Activated CD4-positive, alpha-beta T cell treated with anti-CD3 and anti-CD28 coated beads, Interleukin-2, amount 10 ng/mL, durations not matched to agents 24 days and 14 days (primary cell): ENCODE measurements at places on chromosomes 5 and 9. TPM values are rescaled to one million over a fixed set of nuclear protein-coding genes. Genes with fewer than 3 reads are reported as not detected.

GRCh38 chr9:74496406-74496805 is 729 bp upstream of the RORB start:
- DNase-seq: no peak

- no peak for DNase-seq
Measured at GRCh38 chr9:72334658-72335337, 30.2 kb downstream of the ZFAND5 start.

- DNase-seq: peak; percentile 61
Measured at GRCh38 chr5:9545992-9546851, at the start of gene SEMA5A. TSS of gene SEMA5A (minus strand) at chr5:9546075. CDS start at chr5:9379946, 166,129 bp downstream.

- no peak for DNase-seq
Measured at GRCh38 chr5:67493676-67494075, 297.1 kb upstream of the CD180 start.

DNA sequence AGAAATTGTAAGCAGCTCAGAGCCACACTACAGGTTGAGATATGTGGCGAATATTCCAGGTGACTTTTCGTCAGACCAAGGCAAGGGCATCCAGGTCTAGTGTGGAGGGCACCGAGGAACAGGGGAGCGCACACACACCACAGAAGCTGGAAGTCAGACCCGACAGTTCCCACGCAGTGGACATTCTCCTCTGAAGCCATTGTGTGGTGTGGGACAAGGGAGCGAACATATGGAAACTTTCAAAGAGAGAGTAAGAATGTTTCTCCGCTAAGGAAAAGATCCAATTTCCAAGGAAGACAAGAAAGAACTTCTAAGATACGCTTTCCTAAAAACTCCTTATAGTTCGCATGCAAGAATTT is 141.4 kb upstream of the OTULINL start:
- no peak for DNase-seq

DNA sequence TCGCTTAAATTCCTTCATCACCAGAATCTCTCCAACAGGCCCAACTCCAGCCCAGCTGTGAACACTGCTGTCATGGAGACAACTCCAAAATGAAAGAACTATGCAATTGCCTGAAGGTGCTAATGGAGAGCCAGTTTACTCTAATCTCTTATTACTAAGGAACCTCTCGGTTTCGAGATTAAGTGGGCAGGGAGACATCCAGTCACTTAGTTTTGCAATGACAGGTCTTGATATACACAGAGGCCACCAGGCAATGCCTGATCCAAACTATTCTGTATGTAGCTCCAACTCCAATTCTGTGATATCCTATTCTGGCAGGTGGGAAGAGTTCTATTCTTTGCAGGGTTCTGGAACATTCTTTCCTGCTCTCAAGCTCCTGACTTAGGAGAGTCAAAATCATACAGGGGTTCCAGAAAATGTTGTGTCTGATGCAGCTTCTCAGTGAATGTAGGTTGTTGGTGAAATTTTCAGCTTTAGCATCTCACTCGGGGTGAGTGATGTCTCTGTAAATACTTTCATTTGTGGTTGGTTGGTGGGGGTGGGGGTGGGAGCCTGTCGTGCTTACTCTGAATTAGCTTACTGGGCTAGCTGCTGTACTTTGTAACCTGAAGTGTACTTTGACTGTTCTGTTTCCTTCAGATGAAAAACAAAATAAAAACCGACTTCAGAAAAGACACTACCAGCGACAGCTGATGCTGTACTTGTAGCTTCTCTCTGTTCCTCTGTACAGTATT is 170.9 kb downstream of the PALM2AKAP2 start:
- DNase-seq: peak; percentile 72

GRCh38 chr9:89177012-89177943 is 1.3 kb downstream of the SHC3 start:
- peak; percentile 54 for DNase-seq

DNA sequence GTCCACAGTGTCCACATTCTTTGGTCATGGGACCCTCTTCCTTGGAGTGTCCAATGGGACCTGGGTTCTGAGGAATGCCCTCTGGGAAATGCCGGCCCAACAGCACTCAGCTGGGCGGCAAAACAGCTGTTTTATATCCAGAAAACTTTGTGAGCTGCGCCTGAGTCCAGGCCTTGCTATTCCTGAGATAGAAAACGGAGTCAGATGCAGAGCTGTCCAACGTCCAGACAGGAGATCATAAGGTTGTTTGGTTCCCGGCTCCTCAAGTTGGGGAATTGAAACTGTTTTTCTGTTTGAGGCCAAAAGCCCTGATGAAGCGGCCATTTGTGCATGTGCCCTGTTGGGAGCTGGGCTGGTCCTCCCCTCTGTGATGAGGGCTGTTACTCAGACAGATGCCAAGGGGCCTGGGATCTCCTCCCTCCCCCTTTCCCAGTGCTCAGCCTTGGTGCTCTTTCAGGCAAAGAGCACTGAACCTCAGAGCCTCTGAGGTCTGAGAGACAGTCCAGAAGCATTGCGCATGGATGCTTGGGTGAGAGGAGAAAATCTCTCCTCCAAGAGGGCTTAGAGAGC is 66.6 kb upstream of the GARNL3 start:
- no peak for DNase-seq

- DNase-seq: no peak
Measured at GRCh38 chr5:173880306-173880985, 7.7 kb upstream of the CPEB4 start.

GRCh38 chr5:54514841-54515432 is 2.6 kb upstream of the SNX18 start:
- no peak for DNase-seq

GRCh38 chr9:86098824-86099700 is at the start of gene GOLM1:
TSS of gene GOLM1 (minus strand) at chr9:86099558. CDS start at chr9:86079320, 20,238 bp downstream.
- DNase-seq: peak; percentile 84

DNA sequence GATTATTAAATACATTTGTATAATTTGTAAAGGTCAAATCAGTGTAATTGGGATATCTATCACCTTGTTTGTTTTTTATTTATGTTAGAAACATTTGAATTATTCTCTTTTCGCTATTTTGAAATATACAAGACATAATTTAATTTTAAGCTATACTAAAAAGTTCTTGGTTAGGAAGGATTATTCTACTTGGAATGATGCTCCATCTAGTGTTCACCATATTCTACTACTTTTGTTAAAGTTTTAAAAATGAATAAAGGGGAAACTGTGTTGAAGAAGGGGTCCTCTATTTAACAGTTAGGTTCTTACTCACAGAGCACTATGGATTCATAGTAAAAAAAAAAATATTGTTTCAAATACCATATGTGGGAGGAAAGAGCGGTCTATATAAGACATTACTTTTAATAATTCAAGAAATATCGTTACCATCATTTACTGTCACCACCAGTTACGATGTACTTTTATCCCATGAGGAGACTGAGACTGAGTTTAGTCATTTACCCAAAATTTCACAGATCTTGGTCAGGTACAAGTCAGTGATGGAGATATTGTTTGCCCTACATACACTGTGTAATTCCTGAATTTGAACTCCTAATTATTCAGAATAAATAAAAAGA is 6.3 kb upstream of the STOM start:
- DNase-seq: no peak

DNA sequence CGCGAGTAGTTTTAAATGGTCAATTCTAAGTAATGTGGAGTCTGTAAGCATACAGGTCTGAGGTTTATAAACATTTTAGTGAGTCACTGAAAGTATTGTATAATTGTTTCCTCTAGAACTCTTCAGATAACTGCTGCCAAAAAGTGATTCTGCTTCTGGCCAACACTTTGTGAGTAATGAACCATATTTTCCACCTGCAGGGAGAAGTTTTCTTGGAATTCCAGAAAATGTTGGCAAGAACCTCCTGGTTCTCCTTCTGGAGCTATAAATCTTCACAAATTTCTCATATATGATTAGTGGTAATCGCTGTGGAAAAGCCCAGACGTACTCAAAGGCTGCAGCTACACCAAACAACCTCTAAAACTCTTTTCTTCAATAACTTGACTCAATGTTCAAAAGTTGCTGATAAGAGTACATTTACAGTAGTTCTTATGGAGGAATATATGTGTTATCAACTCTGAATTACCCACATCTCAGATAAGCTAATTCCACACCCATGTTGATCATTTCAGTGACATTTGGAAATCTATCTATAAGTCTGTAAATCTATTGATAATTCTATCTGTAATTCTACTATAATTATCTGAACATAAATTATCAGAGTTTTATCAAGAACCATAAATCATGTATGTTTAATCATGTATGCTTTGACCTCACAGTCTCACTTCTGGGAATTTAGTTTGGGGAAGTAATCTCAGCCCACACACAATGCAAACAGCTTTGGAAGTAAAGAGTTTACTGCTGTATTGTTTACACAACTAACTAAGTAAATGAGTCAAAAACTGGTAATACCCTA is 74.1 kb downstream of the FNBP1 start:
- DNase-seq: no peak

- no peak for DNase-seq
Measured at GRCh38 chr9:123657099-123657498, 272.8 kb downstream of the DENND1A start.

DNA sequence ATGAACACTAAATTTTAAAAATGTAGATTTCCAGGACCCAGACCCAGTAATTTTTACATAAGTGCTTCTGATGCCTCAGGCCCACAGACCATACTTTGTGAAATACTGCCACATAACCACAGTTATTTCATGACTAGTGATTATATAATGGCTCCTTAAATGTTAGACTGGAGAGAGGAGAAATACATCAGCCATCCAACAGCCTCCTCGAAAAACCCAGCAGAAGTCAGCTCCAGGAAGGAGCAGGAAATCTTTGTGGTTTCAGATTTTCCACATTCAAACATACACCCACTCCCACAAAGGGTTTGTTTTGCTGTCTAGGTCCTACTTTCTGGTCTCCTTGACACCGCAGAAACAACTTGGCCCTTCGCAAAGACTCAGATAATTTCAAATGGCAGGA is 455.2 kb downstream of the DTWD2 start:
- DNase-seq: peak; percentile 27

DNA sequence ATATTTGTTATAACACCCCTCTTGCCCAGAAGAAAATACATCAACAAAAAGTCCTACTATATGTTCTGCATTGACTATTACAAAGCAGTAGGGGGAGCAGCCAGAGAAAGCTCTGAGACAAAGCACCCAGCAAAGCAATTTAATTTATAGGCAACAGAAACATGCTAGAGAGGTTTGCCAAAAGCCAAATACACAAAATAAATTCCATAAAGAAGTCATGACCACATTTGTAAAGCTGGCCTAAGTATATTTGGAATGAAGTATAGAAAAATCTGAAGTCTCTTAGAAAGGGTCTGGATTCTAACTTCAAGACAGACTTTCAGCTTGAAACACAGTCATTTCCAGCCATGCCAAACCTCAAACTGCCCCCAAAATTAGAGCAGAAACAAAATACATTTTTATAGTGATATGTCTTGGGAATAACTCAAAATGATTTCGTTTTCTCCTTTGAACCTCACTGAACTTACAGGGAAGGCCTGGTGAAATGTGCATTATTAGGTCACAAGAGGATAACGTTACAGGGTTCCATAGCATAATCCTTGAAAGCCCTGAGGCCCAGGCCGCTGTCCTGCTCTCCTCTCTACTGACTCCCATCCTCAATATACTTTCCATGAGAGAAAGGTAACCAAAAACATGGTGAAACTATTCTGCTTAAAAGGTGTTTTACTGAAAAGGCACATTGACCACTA is 451.8 kb downstream of the RAB3C start:
- DNase-seq: peak; percentile 80

DNA sequence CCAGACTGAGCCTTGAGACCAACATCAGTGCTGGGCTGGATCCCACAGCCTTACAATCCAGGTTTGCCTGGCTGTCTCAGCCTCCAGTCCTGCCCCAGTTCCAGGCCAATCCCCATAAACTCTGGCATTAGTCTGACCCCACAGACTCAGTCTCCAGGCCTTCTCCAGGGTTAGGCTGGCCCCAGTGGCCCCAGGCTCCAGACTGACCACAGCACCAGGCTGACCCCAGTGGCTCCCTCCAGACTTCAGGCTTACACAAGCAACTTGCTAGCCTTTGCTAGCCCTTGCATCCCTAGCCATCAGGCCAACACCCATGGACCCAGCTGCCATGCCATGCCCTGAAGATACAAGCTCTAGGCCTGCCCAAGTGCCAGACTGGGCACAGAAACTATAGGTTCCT is 1326.0 kb upstream of the C9orf72 start:
- no peak for DNase-seq

GRCh38 chr9:72540348-72540873 is 19.0 kb downstream of the TMC1 start:
- DNase-seq: no peak

GRCh38 chr5:178429156-178429468 is 161.1 kb downstream of the COL23A1 start:
- DNase-seq: no peak

DNA sequence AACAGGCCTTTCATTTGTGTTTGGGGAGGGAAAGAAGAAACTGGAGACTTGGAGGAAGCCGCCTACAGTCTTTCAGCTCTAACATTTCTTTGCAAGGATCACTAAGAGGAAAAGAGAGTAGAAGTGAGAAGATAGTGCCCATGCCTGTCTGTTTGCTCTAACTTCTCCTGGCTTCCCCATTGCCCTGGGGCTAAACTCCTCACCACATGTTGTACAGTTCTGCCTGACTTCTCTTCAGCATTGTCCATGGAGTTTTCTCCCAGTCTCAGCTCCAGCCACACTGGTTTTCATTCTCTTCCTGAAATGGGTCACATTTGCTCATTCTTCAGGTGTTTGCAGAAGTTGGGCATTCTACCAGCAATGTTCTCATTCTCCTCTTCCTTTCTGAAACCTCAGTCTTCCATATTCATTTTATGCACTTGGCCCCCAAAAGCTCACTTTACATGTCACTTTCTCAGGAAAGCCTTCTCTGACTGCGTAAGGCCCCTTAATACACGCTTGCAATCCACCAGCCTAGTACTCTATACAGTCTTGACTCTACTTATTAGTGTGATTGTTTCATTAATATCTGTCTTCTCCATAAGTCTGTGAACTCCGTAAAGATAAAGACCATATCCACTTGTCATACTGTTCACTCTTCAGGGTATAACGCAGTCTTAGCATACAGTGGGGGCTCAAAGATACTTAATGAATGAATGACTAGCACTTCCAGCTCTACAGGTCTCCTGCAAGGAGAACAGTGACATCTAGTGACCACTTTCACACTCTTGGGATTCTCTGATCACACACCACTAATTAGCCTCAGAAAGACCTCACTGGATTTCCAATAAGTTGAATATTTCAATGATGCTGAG is 40.2 kb upstream of the TRIM32 start:
- DNase-seq: peak; percentile 59

DNA sequence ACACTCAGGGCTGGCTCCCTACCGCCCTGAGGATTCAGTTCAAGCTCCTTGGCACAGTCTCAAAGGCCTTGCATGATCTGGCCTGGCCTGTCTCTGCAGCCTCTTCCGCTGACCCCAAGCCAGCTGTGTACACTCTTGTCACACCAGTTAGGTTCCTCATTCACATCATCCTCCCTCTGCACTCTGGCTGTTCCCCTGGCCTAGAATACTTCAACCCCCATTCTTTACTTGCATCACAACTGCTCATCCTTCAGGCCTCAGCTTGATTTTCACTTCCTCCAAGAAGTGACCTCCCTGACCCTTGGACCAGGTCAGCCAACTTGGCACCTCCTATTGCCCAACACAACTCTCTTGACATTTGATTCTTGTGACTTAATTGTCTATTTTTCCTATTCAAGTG is 18.9 kb upstream of the PFDN1 start:
- no peak for DNase-seq

The SLC25A48 gene
- total RNA-seq: not detected in 2 replicates

The FAM153A gene
- total RNA-seq: 12.8 and 13.1 TPM in 2 replicates

The GFPT2 gene
- total RNA-seq: 0.42 TPM in 1 of 2 replicates, not detected in the other

The TRUB2 gene
- 40.4 and 43.0 TPM in 2 replicates for total RNA-seq

The FOXD4L6 gene
- not detected in 2 replicates for total RNA-seq

The NSMF gene
- 68.6 and 69.6 TPM in 2 replicates for total RNA-seq

The ECSCR gene
- total RNA-seq: 1.6 and 1.7 TPM in 2 replicates

The CCL27 gene
- total RNA-seq: 0.52 and 0.70 TPM in 2 replicates

The UNC5A gene
- total RNA-seq: not detected in 2 replicates

The ZDHHC11 gene
- total RNA-seq: 13.6 and 14.3 TPM in 2 replicates

The KIAA0825 gene
- 0.28 and 0.54 TPM in 2 replicates for total RNA-seq

The PCDHGA11 gene
- 0.23 and 0.31 TPM in 2 replicates for total RNA-seq

The TEX48 gene
- 0.52 and 0.56 TPM in 2 replicates for total RNA-seq

The TXNDC8 gene
- total RNA-seq: not detected in 2 replicates
